ENCODE measurements at places on chromosomes 1 and 21. TPM values are rescaled to one million over a fixed set of nuclear protein-coding genes. Genes with fewer than 3 reads are reported as not detected.

GRCh38 chr1:203135636-203136305 lies 8.2 kb downstream of the ADORA1 start:
- no peak for DNase-seq

DNA sequence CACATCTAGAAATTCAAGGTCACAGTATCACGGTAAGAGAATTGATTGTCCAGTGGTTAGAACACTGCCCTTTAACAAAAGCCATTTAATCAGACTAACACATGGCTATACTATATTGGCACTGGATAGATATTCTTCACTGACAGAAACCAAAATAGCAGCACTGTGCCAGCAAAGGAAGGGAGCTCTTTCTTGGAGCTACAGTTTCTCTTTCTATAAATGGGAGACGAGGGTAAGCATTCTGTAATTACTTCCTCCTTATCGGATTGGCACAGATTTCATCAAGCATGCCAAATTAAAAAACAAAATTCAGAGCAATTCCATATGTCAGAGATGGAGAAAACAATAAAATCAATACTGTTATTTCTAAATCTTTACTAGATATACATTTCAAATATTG lies 115.7 kb upstream of the CACYBP start:
- DNase-seq = no peak

DNA sequence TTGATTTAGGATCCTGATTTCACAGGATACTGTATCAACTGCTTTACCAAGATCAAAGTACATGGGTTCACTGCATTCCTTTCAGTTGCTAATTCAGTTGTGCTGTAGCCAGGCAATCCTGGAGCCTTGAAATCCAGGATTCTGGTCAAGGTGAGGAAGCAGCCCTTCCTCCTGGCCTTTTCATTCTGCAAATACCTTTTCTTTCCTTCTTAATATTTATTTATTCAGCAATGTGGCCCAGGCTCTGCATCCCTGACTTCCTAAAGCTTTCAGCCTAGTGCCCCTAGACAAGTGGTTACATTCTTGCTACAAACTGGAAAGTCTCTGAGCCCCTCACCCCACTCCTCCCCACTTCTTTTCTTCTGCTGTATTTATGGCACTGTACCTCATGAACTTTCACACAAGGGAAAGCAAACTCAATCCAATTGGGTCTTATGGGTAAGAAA lies 16.2 kb downstream of the LRRC8D start:
- DNase-seq = no peak

DNA sequence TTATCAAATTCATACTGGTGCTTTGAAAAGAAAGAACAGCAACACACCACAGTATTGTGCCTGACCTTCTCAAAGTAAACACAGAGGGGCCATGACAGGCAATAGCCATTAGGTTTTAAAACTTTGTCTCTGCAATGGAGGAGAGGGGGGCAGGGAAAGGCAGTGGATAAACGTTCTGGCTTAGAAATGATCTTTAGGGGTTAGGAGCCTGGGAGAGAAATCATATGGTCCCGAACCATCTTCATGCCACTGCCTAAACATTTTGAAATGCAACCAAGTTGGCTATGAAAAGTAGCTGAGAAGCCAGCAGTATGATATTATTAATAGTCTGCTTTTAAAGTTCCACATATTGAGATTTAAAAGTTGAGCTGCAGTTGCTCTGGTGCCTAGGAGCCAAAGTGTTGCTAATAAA lies 39.8 kb downstream of the PLPP3 start:
- DNase-seq = no peak

DNA sequence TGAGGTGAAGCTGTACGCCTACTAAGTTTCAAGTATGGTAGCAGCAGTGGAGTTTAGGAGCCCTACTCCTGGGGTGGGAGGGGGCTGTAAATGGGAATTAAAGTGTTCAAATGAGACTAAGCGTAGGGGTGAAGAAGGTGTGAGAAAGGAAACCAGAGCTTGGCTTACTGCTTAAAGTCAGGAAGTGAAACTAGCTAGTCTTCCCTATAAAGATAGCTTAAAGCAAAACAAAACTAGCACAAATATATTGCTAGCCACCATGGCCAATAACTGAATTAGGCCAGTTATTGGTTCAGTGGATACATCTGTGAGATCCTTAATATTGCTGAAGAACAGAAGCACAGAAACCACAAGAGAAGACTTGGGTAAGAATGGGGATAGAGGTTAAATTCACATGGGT lies 492.2 kb upstream of the PKN2 start:
- DNase-seq = no peak

GRCh38 chr1:115069659-115070308 lies 19.5 kb downstream of the TSPAN2 start:
- DNase-seq = no peak

DNA sequence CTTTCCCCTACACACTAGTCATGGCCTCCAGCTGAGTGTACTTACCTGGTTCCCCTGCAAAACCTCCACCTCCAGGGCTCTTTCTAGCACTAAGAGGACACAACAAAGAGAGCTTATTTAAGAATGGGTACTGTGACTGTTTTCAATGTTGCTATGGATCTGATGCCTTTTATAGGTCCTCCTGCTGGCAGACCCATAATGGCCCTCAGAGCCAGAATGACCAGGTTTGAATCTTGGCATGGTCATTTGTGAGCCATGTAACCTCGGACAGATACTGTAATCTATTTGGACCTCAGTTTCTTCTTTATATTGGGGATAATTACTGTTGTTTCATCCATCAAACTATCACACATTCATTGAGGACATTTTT lies 137.6 kb upstream of the USP24 start:
- no peak for DNase-seq

GRCh38 chr1:170030212-170030611 lies 44.3 kb downstream of the KIFAP3 start:
- DNase-seq = no peak

DNA sequence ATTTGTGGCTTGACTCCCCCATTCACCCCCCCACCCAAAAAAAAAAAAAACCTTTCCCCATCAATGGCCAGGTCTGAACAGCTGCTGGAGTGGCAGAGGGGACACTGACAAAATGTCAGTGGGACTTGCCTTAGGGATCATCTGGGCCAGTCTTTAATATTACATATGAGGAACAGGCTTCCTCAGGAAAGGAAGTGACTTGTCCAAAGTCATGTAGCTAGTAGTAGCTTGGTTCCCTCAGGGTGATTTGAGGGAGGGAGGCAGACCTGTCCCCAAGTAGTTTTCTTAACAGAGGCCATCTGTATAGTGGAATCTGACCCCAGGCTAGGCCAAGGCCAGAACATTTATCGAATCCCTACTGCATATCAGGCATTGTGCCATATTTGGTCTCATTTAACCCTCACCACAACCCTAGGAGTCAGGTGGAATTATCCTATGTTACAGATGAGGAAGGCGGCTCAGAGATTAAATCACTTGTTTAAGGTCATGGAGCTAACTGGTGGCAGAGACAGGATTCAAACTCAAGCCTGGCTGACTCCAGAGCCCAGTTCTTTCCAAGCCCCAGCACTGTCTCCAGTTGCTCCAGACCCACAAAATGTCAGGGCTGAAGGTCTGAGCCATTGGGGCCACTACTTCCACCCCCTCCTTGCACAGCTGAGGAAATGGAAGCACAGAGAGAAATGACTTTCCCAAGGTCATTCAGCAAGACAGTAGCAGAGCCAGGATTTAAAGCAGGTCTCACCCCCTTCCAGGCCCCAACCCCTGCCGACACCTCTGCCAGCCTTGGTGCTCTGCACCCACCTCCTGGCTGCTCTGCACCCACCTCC lies 10.4 kb downstream of the ZBTB7B start:
- no peak for DNase-seq

GRCh38 chr21:19557488-19557887 lies 1153.9 kb upstream of the TMPRSS15 start:
- DNase-seq = no peak

- DNase-seq = peak; percentile 60
Measured at GRCh38 chr1:168466092-168466713, 77.6 kb downstream of the XCL2 start.

DNA sequence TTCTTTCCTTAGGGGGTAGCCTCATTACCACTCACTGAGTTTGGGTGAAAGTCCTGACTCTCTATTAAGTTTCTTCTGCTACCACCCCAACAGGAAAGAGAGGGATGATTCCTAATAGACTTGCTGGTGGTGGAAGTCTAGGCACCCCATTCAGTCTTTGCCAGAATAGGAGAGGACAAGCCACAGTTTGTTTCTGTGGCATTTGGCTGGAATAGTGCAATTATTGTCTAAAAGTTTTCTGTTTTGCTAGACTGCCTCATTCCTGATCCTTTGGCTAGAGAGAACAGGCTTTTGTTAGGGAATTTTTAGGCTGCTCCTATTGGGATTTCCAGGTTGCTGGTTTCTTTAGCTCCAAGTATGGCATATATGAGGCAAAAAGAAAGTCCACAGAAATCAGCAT lies 9.9 kb upstream of the HJV start:
- DNase-seq = no peak

DNA sequence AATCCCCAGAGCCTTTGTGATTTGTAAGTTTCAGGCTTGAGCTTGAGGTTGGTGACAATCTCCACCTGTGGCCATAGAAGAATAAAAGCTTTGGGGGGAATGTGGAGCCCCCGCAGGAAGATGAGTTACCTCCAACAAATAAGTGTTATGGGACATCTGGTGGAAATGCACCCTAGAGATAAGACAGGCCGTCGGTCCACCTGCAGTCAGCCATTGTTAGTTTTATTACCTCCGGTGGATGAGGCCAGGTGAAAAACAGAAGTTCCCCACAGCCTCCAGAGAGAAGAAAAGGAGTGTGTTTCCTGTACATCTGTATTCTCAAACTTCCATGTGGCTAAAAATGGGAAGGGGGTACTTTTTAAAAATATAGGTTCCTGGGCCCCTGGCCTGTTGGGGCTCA lies 137.4 kb downstream of the KAZN start:
- DNase-seq = no peak

DNA sequence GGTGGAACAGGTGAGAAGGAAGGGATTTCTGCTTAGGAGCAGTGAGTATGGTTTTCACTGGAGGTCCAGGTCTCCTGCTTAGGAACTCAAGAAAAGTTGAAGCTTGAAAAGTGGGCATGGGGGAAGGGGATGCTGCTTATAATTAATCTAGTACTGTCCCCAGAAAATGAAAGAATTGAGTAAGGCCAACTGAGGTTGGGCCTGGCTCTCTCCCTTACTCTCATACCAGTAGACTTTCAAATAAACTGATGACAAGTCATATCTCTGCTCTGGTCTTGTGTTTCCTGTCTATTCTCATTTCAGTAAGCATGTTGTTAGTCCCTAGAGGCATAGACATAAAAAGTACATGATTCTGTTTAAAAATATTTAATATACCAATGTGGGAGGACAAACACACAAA lies 26.4 kb downstream of the CD48 start:
- DNase-seq = no peak

- DNase-seq = no peak
Measured at GRCh38 chr1:25095635-25096200, 136.6 kb downstream of the SYF2 start.

DNA sequence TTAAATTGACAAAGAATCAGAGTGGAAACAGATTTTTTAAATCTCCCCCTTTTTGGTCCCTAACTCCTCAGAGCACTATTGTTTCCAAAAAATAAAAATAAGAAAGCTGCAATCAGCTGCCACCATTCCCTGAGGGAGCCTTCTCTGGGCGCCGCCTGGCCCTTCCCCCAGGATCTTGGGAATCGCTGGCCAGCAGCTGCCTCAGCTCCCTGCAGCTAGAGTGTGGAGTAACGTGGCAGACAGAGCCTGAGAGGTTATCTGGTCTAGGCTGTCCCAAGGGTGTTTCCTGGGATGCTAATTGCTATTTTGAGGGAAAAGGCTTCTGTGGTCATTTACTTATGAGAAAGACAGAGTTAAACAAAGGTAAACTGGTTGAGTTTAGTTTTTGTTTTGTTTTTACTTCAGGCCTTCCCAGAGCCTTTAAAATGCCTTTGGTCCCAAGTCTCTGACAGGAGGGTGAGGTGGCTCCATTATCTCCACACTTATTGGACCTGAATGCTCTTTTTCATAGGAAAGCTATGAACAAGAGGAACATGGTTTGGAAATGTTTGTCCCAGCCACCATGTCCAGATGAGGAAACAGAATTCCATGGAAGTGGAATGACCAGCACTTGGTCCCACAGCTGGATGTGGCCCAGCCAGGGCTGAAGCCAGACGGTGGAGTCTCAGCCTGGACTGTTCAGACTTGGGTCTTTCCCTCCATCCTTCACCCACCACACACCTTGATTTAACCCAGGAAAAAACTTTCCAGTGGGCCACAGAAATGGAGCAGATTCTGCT lies 14.1 kb upstream of the KIAA1614 start:
- DNase-seq = no peak

DNA sequence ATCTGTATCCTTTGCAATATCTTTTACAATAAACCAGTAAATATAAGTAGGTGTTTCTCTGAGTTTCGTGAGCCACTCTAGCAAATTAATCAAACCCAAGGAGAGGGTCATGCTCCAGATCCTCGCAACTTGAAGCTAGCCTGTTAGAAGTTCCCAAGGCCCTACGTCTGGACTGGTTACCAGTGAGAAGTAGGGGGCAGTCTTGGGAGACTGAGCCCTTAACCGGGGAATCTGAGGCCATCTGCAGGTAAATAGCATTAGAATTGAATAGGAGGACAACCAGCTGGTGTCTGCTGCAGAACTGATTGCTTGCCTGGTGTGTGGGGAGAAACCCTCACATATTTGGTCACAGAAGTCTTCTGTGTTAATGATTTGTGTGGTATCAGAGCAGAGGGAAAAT lies 190.5 kb downstream of the RYR2 start:
- DNase-seq = no peak

- no peak for DNase-seq
Measured at GRCh38 chr1:156845055-156845952, 13.6 kb downstream of the INSRR start.

GRCh38 chr1:215526147-215526845 lies 40.8 kb upstream of the KCTD3 start:
- DNase-seq = peak; percentile 48

DNA sequence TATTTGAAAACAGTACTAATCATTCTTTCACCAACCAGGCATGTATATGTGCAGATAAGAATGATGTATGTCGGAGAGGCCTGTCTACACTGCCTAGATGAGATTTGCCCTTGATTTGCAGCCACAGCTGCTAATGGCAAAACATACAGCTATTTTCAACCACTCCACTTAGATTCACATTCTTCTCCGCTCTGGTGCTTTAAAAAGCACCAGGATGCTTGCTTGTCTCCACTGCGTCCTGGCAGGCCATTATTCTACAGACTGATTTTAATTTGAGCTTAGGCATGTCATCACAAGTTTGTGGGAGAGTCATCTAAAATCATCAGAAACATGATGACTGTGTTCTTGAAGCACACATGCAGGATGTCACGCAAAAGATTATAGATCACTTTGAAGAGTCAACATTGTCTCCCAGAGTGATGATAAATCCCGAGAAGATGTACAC lies 119.0 kb upstream of the NRIP1 start:
- no peak for DNase-seq

- no peak for DNase-seq
Measured at GRCh38 chr1:240927821-240928220, 315.9 kb upstream of the GREM2 start.

The PUM1 gene
- 29.6 TPM for total RNA-seq

The SYNC gene
- 20.2 TPM for total RNA-seq

The SLAMF9 gene
- total RNA-seq = 2.2 TPM

The GUCA2B gene
- not detected for total RNA-seq

The MSH4 gene
- not detected for total RNA-seq

The RNU1-4 gene
- not detected for total RNA-seq

The EFNA1 gene
- 28.0 TPM for total RNA-seq

The KCNC4 gene
- total RNA-seq = 0.72 TPM

The BTBD19 gene
- 2.6 TPM for total RNA-seq

The RAB42 gene
- total RNA-seq = not detected

The PAPPA2 gene
- 2.0 TPM for total RNA-seq
